ENCODE measurements at places on chromosomes 7 and 10.

DNA sequence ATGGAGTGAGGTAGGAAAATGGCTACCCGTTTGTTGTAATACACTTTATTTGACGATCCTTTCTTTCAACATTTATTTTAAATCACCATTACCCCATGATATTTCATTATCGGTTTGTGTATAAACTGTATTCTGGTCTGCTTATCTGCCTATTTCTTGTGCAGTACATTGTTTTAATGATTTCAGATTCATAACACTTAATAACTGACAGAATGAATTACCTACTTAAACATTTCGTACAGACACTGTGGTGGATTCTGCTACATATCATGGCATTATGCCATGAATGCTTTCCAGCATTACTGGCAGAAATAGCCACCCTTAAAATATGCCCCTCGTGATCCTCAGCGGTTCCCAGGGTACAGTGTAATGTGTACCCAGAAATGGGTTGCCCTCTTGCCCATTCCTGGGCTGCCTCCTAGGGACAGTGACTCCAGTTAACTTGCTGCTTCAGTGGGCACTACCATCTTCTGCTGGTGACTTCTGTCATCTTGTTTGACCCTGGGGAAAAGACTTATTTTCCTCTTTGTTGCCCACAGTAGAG is 74.5 kb downstream of the C1GALT1 start:
- no peak for DNase-seq

DNA sequence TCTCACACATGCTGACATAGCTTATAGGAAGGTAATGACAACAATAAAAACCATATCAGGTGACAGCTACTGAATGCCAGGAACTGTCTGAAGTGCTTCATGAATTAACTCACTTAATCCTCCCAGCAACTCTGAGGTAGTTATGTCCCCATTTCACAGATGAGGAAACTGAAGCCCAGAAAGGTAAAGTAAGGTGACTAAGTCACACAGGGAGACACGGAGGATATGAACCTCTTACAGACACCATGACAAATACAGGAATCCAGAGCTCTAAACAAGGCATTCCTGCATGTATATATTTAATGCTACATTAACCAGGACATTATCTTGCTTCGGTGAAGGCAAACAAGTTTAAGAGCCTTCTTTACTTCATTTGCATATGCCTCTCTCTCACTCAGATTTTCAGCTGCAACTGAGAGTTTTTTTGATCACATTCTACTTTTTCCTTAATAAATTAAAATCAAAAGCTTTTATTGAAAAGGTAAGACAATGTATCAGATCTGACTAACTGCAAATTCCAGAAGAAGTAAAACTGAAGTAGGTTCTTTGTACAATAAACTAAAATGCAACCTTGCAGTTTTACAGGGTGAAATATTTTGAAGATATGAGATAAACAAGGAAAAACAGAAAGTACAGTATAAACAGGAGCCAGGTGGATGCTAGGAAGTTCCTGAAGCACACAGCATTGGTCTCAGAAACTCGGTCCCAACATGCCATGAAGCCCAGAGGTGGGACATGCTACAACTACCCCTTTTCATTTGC is 79.5 kb downstream of the SGMS1 start:
- DNase-seq = no peak

GRCh38 chr7:43260980-43261878 is 148.8 kb downstream of the HECW1 start:
- DNase-seq = peak; percentile 81

- no peak for DNase-seq
These were observed 16.2 kb downstream of the CPVL start for GRCh38 chr7:29130096-29130495.

- DNase-seq = no peak
These were observed 406.3 kb downstream of the GFRA1 start for GRCh38 chr10:115866691-115867090.

DNA sequence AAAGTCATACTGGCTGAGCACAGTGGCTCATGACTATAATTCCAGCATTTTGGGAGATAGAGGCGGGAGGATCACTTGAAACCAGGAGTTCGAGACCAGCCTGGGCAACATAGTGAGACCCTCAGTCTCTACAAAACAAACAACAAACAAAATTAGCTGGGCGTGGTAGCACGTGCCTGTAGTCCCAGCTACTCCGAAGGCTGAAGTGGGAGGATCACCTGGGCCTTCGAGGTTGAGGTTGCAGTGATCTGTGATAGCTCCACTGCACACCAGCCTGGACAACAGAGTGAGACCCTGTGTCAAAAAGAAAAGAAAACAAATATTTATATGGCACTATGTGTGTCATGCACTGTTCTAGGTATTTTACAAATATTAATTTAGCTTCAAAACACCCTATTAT is 94.3 kb downstream of the DNMBP start:
- no peak for DNase-seq

- DNase-seq = no peak
These were observed 91.7 kb downstream of the MARCHF5 start for GRCh38 chr10:92382631-92383030.

DNA sequence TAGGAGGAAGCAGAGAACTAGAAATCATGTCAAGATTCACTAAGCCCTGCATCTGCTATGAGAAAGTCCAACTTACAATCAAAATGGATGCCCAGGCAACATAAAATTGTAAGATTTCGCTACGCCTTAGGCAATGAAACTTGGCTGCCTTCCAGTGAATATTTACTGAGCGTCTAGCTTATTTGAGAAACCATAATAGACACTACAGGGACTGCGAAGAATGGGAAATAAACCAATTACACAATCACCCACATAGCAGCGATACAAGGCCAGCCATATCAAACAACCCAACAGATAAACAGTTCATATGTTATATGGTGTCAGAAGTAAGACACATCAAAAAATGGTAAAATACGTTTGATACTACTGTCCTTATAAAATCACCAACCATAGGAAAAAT is 545.0 kb upstream of the C7orf33 start:
- no peak for DNase-seq

DNA sequence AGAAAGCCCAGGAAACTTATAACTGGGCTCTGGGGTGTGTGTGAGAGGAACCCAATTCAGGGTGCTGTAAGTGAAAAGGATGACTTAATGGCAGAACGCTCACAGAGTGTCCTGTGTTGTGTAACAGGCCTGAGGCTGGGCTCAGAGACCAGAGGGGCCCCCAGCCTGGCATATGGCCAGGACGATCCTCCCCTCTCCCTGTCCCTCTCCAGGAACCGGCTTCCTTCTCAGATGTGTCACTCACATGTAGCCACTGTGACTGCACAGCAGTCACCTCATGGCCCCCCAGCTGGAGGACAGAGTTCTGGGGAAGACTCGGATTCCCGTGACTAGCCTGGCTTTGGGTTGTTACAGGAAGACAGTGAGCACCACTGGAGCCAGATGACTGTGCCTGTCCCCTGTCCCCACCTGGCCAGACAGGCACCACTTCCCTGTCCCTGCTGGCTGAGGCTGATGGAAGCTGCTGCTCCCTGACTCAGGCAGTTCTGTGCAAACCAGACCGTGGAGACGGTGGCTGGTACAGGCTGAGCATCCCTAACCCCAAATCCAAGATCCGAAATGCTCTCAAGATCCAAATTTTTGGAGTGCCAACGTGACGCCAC is 220.5 kb downstream of the MLLT10 start:
- DNase-seq = no peak
